ENCODE measurements at places on chromosomes 16 and 17.

DNA sequence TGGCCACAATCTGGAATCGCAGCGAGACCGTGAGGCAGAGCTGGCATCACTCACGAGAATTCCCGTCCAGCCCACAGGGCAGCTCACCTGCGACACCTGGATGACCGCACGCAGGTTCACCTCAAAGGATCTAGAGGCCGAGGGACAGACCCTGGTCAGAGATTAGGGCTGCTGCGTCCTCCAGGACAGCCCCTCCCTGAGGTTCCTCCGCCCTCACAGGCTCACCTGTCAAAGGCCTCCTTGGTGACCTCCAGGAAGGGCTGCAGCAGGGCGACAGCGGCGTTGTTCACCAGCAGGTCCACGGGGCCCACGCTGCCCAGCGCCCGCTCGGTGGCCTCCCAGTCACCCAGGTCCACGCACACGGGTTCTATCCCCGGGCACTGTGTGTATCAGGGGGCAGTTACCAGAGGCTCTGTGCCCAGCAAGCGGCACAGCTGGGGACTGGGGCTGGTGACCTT is 834 bp downstream of the DCXR start:
- no peak for DNase-seq

DNA sequence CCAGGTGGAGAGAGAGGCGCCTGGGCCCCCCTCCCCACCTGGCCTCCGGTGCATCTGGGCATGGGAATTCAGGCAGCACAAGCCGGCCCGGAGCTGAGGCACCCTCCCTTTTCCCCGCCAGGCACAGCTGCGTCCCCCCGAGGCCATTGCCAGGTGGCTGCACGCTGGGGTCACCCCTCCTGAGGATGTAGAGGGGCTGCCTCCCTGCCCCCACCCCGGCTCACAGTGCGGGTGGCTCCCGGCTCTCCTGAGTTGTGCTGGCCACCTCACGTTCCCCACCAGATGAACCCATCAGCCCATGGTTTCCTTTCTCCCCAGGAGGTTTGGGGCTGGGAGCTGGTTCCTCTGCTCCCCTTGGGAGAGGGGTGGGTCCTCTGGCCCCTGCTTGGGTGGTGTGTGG is 12.6 kb downstream of the CACNA1H start:
- no peak for DNase-seq

DNA sequence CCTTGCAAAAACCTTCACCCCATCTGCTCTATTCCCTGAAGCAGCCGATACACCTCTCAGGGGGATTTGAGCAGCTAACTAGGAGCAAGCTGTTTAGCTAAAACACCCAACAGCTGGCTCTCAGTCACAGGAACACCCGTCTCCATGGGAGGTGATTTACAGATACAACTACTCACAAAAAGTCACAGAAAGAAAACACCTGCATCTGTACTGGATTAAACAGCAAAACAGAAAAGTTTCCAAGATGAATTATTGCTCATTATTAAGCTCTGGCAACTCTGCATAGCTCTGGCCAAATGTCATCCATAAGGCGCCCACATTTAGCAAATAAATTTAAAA is 22.3 kb downstream of the GJC1 start:
- no peak for DNase-seq

DNA sequence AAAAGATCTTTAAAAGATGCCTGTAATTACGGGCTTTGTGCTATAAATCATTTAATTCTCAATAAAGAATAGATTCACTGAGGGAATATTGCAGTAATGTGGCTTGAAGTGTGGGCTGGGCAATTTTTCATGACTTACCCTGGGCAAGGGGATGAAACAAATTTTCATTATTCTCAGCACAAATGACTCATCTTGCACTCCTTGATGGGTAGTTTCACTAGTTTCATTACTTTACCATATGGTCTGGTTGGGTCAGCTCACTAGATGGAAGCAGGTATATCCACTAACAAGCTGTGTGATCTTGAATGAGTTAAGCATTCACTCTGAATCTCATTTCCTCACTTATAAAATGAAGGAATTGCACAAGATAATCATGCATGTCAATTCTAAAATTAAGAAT is 234.3 kb downstream of the ABCC12 start:
- DNase-seq = no peak

Measured in K562 (cell line).